GM12892 (cell line): ENCODE measurements at places on chromosomes 3 and 15.

DNA sequence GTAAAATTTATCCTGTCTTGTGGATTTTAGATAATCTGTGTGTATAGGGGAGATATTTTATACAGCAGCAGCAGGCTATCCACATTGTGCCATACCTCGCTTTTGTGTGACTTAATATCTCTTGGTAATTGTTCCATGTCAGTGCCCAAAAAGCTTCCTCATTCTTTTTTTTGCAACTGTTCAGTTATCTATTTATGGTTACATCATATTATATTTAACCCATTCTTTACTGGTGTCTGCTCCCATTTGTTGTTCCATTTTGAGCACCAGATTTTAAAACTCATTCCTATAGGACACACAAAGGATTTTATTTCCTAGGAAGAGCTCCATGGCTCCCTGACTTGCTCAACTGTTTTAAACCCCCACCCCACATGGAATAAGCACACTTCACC lies 86.3 kb upstream of the RASGRP1 start:
- DNase-seq = no peak

- no peak for DNase-seq
Observed at GRCh38 chr15:95799286-95800200, 531.0 kb upstream of the NR2F2 start.

DNA sequence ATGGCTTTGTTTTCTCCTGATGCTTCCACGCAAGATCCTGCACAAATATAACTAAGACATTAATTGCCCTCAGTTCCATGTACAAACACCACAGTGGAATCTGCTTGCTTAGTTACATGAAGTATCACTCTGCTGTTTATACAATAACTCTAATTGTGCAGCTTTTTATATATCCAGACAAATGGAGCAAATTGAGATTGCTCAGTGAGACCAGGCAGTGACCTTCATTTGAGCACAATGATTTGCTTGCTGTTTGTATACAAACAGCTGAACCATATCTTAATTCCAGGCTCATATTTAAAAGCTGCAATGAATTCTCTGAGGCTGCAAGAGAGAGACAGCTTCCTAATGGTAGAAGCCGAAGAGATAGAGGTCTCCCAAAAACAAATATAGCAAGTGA lies 243.7 kb downstream of the CADPS start:
- DNase-seq = no peak

DNA sequence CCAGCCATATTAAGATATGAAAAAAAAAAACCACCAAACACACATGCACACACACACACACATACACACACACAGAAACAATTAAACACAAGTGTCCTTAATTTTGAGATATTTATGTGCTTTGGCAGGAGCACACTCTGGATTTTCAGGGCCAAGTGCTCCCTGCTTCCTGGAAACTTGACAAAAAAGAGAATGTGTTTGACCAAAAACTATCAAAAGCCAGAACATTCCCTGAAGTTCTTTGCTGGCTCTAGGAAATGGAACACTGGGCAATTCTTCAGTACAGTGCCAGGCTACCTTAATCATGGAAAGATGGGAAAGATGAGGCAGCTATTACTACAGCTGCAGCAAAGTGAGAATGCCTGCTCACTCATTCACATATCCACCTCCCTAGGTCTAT lies 44.6 kb downstream of the P3H2 start:
- no peak for DNase-seq

DNA sequence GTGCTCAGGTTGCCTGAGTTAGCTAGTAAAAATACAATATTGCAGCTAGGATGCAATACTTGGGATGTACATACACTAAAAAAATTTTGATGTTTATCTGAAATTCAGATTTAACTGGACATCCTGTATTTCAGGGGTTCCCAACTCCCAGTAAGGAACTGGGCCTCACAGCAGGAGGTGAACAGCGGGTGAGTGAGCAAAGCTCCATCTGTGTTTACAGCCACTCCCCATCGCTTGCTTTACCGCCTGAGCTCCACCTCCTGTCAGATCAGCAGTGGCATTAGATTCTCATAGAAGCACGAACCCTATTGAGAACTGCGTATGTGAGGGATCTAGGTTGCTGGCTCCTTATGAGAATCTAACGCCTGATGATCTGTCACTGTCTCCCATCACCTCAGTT lies 285.1 kb upstream of the PROK2 start:
- DNase-seq = no peak

- no peak for DNase-seq
Observed at GRCh38 chr3:3745693-3746092, 53.5 kb upstream of the LRRN1 start.

GRCh38 chr3:113685124-113685523 lies 11.3 kb downstream of the USF3 start:
- no peak for DNase-seq

GRCh38 chr3:24550588-24550987 lies 55.9 kb upstream of the THRB start:
- no peak for DNase-seq

- DNase-seq = no peak
Observed at GRCh38 chr3:195761567-195762248, 40.9 kb downstream of the MUC20 start.

- DNase-seq = no peak
Observed at GRCh38 chr15:60392986-60393790, 4.6 kb downstream of the ANXA2 start.

DNA sequence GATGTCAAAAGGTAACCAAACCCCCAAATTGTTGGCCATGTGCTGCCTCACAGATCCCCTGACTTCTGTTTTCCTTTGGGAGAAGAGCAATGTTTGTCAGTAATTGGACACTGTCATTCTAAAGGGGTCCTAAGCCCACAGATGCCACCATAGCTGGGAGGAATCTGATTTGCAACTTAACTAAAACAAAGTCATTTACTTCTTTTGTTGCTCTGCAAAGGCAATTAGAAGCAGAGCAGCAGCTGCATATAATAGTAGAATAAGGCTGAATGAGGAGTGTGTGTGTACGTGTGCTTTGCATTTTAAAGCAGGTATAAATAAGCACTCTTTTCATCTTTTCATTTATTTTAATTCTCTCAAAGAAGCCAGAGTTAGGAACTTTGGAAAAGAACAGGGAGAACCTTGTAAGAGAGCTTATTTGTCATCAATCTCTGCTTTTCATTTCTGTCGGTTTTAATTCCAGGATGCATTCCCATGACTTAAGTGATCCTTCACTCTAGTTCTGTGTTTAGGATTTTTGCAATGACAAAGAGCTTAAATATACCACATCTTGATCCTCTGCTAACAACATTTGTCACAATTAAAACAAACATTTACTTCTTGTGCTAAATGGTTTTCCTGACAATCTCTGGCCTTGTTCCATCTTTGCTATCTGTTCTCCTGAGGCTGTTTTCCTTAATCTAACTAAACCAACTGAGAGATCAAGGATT lies 530.2 kb upstream of the CBLB start:
- DNase-seq = no peak

- DNase-seq = no peak
Observed at GRCh38 chr3:75396316-75396802, 267.8 kb upstream of the FRG2C start.

- DNase-seq = no peak
Observed at GRCh38 chr3:127651516-127652172, 21.1 kb upstream of the ABTB1 start.

DNA sequence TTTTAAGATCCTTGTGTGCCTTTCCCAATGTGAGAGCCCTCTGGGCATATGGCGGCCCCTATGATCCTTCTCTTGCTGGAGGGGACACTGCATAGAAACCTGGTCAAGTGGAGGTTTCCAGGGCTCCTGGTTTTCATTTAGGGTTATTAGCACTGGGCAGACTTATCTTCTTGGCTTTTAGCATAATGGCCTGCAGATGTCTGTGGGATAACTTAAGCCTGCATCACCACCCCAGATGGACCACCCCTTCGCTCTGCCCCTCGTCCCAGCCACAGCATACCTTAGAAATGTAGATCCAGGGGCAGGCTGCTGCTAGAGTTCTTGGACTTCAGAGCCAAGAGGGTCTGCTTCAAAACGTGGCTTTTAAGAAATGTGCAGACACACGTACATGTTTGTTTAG lies 340.3 kb upstream of the CTDSPL start:
- no peak for DNase-seq

DNA sequence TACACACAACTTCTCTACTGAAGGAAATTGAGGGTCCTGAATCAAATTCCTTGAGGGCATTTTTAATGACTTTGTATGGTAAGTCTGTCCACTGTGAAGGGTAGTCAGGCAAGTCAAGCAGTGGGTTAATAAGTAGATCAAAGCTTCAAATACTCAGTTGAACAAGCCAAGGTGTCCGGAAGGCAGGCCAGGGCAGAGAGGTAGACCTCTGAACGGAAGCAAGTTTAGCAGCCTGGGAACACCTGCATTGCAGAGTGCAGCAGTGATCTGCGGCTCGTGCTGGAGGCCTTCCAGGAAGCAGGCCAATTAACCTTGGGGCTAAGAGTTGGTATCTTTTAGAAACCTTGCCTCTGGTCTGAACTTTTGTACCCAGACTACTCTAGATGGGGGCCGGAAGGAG lies 143.8 kb downstream of the LRTM1 start:
- DNase-seq = no peak

DNA sequence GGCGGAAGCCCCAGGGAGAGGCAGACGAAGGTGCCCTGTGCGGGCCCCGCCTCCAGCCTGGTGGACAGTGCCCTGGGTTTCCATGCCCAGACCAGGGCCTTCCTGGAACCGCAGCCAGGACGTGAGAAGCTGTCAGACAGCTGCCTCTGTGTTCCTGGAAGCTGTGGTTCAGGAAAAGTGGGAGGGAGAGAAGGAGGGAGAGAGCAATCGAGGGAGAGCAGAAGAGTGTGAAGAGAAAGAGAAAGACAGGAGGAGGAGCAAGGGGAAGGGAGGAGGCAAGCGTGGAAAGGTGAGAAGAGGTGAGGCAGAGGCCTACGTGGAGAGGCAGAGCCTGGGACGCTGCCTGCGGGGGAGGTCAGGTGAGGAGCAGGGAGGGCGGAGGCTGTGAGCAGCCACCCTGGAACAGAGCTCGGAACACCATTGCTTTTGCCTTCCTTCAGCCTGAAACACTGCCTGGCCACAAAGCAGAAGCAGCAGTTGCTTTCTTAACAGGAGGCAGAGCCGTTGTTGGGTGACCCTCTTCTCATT lies 18.6 kb downstream of the ZDHHC19 start:
- DNase-seq = no peak

DNA sequence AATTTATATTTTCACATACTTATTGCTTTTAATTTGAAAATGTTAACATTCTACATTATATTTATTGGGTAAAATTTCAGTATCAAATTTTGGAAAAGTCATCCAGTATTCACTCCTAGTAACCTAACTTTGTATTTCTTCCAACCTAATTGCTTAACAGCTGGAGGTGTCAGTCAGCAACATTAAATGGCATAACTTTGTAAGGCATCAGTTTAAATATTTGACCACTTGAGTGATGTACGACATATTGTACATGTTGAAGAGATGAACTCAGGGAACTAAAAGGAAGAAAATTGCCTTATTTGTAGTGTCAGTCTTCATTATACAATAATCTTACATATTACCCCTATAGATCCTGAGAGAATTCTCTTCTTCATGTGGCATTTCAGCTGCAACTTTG lies 326.8 kb downstream of the NAALADL2 start:
- no peak for DNase-seq

DNA sequence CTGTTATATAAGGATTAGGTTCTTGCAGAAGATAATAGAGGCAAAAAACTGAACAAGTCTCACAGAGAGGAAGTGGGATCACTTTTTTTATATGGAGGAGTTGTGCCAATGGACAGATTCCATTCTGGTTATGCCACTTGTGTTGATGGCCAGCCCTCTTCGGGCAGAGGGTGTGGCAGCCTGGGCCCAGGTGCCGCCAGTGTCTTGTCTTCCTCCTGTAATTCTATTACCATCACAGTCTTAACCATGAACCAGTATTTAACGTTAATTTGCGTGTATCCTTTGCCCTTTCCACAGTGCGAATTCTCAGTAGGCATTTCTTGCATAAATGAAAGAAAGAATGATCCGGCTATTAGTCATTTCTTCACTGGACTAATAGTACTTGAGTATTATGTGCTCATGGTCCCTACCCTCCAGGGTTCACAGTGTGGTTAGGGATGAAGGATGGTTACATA lies 7.0 kb upstream of the USP4 start:
- DNase-seq = no peak

DNA sequence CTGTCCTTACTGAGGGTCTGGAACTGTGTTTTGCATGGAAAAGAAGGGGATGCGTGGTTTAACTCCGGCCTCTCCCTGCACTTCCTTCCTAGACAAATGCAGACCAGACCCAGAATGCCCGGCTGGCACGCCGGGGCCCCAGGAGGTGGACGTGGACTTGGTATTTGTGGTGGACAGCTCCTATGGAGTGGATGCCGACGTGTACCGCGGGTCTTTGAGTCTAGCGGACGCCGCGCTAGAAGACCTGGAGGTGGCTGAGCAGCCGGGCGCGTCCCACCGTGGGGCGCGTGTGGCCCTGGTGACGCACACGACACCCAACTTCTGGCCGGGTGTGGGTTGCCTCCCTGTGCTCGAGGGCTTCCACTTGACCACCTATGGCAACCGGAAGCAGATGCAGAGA lies 81.8 kb upstream of the COL6A5 start:
- DNase-seq = no peak
